ENCODE measurements at places on chromosomes 3 and 15.

DNA sequence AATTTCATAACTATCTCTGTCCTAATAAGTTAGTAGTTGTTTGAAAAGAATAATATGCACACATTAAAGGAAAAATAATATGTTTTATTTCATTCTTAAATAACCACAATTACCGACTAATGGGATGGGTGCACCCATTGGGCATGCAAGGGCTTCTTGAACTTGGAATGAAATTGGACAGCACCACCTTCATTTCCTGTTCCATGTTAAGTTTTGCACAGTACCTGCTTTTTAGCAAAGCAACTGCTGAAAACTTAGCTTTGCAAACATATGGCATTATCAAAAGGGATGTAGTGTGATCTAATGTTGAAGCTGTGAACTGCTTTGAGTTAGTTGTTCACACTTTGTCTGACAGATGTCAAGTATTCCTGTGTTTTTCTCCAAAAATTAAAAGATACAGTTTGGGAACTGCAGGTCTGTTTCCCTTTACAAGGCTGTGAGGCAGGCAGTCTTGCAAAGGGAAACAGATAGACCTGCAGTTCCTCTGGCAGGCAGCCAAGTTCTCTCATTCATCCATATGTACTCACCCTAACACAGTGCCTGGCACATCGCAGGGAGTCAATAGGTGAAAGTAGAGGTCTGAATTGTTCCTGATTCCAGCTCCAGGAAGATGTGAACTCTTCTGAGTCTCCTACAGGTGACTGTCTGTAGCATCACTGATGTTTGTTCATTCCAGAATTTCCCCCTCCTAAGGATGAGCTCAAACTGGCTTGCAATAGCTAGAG, 64.3 kb upstream of the GOLGA8B start:
- DNase-seq = no peak

DNA sequence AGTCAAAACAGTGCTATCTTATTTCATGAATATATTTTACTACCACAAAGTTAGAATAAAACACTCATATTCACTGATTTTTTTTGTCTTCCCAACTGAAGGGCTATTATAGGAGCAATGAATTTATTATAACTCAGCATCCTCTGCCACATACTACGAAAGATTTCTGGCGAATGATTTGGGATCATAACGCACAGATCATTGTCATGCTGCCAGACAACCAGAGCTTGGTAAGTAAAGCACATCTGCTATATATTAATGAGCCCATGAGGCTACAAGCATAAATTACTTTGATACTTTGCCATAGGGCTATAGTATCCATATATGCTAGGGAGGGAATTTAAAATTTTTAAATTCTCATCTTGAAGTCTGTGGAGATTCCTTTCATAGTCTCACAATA, 95.9 kb downstream of the FEZF2 start:
- no peak for DNase-seq

DNA sequence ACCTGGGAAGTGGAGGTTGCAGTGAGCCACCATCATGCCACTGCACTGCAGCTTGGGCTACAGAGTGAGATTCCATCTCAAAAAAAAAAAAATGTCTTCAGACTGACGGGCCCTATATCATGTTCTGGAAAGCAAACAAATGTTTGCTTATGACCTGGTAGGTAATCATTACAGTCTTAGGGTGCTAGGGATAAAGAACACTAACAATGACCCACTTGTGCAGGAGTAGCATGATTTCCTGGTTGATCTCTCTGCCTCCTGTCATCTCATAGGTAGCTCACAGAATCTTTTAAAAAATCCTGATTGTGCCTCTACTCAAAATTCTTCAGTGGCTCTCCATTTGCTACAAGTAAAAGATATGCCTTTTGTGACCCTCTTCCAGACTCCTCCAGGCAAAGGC, 74.5 kb upstream of the TSPAN3 start:
- no peak for DNase-seq

- DNase-seq = no peak
Observed at GRCh38 chr3:121834157-121834670, 646 bp downstream of the IQCB1 start.

DNA sequence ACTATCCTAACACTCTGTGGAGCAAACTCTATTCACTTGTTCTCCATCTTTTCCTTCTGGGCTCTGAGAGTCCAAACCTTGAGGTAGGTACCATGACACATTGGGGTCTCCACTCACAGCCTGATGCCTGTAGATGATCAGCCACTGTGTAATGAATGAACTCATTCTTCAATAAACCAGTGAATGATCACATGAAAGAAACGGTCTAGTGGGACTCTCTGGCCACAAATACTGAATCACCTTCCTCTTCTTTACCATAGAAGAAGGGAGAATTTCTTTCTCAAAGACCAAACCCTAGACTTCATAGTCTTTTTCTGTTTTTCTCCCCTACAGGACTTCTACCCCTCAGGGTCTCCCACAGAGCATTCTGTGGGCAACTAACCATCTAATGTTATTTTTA, 20.5 kb upstream of the ABHD2 start:
- no peak for DNase-seq

DNA sequence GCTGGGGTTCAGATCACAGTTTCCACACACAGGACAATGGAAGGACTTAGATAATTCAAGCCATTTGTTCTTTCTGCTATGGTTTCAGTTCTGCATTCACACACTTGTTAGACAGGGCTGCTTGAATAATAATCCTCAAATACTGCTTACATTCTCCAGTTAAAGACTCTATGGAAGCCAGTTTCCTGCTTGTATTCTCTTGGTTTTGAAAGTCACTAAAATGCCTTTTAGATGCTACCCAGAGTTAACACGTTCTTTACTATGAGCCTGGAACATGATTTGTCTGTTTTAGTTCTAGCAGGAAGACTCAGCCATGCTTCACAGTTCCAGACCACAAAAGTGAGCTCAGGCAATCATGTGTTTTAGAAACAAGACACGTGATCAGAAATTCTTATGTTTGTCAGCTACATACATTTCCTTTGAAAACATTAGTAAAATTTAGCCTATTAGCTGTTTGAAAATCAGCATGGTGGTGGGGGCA, 152.4 kb downstream of the LEKR1 start:
- no peak for DNase-seq

DNA sequence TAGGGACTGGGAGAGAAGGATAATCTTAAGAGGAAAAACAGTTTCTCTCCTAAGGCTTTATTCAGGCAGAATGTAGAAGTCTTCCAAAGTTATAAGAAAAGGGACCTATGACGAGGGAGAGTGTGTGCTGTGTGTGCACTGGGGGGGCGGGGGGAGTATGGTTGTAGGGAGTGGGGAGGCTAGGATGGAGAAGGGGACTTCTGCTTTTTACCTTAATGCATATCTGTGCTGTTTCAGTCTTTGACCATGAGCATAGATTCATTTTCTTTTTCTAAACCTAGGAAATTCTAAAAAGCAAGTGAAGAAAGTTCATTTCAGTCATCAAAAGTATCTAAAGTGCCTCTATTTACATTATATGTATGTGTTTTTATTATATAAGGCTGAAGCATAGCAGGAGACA, 52.6 kb upstream of the RASA2 start:
- no peak for DNase-seq

- no peak for DNase-seq
Observed at GRCh38 chr3:113035387-113035982, 44.7 kb downstream of the GTPBP8 start.

DNA sequence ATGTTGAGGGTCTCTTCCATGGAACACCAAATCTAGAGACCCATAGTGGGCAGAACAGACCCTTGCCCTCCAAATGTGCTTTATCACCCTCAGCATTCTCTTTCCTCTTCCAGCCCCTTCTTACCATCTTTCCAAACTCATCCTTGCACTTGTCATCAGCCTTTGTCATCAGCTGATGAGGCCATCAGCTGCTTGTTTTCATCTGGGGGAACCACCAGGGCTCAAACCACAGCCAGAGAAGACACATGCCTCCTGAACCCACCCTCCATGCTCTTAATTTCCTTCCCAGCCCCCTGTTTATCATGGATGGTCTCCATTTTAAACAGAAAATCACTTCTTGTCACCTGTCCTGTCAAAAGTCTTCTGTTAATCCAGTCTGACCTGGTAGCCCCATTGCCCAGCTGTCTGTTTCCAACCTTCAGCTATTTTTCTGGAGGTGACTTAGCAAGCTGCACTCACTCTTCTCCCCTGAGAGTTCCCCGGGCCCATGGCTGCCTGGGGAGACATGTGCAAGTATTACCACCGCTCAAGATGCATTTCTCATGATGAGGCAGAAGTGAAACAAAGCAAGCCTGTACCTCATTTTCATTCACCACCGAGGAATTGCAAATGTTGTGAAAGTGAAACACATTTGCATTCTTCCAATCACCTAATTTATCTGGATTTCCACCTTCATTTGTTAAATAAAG, 14.7 kb upstream of the SYNM start:
- no peak for DNase-seq

GRCh38 chr15:101058735-101059134, 139.6 kb downstream of the LRRK1 start:
- DNase-seq = no peak

GRCh38 chr3:35296533-35296932, 342.8 kb upstream of the ARPP21 start:
- no peak for DNase-seq
